ENCODE measurements at places on chromosomes 11 and 22.

- H3K4me3 ChIP-seq: peak overlapping the region; percentile 46
- no peaks in the 10 kb centered on the region for H3K27me3 ChIP-seq
- peak overlapping the region; percentile 49 for H3K27ac ChIP-seq
- H3K4me1 ChIP-seq: peaks cover 29% of the 10 kb centered on the region
- no peak for DNase-seq
- peaks cover 4% of the 10 kb centered on the region for H3K36me3 ChIP-seq
Observed at GRCh38 chr11:128841461-128842072, 25.5 kb downstream of the KCNJ1 start.

DNA sequence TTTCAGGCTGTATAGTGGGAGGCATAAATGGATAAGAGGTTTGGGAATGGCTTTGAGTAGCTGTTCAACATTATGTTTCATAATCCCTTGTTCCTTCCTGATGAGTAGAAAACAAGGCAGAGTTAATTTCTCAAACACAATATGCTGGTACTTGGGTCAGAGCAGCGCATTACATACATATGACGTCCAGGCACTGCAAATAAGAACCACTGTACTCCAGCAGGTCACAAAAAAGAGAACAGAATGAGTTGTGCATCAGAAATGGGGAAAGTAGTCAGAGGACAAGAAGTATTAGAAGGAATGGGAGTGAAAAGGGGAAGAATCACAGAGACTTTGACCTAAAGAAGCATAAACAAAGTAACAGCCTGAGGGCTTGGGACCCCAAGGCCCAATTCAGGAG, 44.0 kb upstream of the RDX start:
- no peak overlapping the region for H3K27ac ChIP-seq
- no peak overlapping the region for H3K4me3 ChIP-seq
- H3K36me3 ChIP-seq: peaks cover 2% of the 10 kb centered on the region
- H3K4me1 ChIP-seq: peaks cover 3% of the 10 kb centered on the region

DNA sequence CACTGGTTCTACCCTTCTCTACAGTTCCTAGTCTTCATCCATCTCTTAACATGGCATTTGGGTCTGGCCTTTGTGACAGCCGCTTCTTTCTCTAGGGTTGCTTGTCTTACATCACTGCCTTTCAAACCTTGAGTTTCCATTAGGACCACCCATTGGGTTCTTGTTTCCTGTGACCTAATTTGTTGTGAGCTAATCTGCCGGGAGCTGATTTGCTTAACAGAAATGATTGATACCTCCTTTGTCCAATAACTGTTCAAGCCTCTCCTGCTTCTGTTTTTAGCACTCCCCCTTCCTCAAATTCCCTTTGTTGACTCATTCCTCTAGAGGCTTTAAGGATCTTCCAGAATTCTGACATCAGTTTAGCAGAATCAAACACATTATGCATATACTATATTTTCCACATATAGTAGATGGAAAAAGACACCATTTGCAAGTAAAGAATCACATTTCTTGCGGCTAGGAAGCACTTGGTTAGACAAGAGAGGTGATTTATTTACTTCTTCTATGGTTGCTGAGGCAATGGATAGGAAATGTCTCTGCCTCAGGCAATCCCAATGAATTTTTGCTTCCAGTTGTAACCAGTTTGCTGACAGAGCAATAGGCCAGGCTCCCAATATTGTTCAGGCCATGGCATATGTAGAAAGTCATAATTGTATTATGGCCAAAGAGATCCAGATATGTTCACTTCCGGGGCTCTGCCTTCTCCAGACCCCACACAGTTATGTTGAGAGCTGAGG, 130.7 kb downstream of the SNX19 start:
- H3K36me3 ChIP-seq: no peaks in the 10 kb centered on the region
- H3K27ac ChIP-seq: no peak overlapping the region
- H3K4me3 ChIP-seq: no peak overlapping the region
- no peaks in the 10 kb centered on the region for H3K4me1 ChIP-seq

DNA sequence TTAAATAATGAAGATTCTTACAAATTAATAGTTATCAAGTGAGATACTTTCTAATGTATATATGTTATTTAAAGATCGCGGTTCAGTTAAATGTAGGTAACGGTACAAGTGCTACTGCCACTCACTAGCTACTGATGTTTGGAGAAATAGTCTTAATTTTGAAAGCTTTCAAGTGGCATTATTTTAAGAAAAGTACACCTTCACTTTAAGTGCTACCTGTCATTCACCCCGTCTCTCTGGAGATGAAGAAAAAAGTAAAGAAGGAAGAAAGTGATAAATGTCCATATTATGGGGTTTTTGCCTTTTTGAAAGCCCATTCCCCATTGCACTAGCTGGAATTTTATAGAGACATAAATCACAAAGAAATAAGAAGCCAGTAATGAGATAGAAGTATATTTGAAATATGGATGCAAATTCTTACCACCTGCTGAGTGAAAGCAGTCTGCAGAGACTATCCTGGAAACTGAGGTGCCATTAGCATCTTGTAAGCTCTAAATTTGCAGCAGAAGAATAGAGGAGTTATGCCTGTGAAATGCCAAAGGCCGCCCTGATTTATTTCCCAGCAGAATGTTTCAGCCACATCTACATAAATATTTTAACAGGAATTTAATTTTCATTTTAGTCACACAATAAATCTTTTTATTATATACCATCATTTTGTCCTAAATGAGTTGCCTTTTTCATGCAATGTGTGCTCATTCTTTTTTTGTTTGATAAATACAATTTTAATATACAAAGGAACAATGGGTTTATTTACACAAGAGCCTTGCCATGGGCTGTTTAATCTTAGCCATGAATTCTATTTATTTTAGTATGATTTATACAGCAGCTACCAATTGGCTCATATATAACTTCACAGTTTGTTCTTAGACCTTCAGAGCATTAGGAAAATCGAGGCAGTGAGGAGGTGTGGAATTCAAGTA, 489.9 kb upstream of the RAG2 start:
- H3K27me3 ChIP-seq: no peaks in the 10 kb centered on the region
- H3K4me3 ChIP-seq: no peak overlapping the region
- DNase-seq: no peak
- H3K36me3 ChIP-seq: no peaks in the 10 kb centered on the region

GRCh38 chr11:62983536-62984199, 1.1 kb downstream of the SLC22A6 start:
- H3K27ac ChIP-seq: no peak overlapping the region
- H3K27me3 ChIP-seq: peaks cover 95% of the 10 kb centered on the region
- no peak overlapping the region for H3K4me3 ChIP-seq
- H3K36me3 ChIP-seq: peaks cover 3% of the 10 kb centered on the region
